ENCODE measurements at places on chromosomes 16 and 17.

- peak; percentile 100 for DNase-seq
Measured at GRCh38 chr17:44137891-44138709, 3.6 kb upstream of the HROB start.

GRCh38 chr17:47702391-47702995, 8.5 kb downstream of the TBKBP1 start:
- DNase-seq = no peak

GRCh38 chr16:11257131-11257938, 1.3 kb upstream of the SOCS1 start:
- peak; percentile 68 for DNase-seq

DNA sequence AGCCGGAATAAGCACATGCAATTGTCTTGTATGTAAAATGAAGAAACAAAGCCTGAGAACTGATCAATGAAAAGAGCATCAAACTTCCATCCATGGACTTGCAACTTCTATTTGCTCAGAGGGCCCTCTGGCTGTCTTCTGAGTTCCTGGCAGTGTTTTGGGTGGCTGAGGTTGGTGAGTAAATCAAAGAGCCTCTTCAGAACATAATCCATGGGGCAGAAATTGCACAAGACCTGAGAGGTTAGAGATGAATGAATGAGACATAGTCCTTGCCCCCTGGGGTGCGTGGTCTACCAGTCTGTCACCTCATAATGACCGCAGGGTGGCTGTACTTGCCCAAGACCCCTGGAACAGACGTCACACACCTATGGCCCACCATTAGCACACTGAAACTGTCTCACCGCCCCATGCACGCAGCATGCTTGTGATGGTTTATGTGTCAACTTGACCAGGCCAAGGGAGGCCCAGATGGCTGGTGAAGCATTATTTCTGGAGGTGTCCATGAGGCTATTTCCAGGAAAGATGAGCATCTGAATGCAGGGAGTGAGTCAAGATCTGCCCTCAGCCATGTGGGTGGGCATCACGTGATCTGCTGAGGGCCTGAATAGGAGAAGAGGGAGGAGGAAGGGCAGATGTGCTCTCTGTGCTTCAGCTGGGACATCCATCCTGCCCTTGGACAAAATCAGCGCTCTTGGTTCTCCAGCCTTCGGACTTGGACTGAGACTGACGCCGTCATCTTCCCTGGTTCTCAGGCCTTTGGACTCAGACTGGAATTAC, 8.3 kb downstream of the PIK3R6 start:
- peak; percentile 26 for DNase-seq

GRCh38 chr17:54947396-54947795, 21.1 kb downstream of the COX11 start:
- no peak for DNase-seq

DNA sequence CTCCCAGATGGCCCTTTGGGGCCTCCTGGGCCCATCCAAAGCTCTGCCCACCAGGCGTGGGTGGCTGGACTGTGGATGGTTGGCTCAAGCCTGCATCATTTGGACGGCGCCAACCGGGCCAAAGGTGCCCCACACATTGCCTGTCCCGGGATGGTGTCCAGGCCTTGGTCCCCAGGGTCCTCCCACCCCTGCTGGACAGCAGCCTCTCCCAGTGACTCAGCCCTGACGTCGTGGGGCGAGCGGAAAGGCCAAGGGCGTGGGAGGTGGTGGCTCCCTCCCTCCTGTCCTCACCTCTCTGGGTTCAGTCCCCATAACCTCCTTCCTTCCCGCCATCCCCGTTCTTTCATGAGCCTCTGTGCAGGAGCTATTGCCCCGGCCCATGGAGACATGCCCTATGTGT, 42.1 kb upstream of the DLX4 start:
- DNase-seq = no peak

DNA sequence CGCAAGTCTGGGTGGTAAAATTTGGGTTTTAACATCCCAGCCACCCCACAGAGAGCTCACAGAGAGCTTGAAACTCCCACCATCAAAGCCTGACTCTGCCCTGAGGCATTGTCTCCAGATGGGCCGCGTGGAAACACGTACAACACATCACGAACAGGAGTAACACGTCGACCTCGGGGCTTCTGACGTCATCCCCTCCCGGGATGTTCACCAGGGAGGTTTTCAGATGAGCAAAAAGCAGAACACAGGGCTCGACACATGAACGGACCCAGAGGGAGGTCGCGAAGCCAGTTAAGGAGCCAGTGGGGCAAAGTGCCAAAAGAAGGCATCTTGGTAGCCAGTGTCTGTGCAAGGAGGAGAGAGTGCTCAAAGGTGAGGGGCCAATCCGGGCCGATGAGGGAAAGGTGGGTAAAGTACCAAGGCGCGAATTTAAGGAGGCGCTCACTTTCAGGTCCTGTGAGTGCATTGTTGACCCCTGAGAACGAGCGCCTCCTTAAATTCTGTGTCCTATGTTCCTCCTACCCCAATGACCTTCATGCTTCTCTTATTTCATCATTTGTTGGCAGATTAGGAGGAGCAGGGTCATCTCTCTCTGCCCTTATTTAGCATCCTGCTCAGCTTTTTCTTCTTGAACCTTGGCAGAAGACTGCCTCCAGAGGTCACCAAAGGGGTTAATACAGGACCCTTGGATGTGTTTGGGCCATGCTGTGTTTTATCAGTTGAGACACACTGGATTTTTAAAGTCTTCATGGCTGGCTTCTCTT, 5.6 kb downstream of the RCVRN start:
- DNase-seq = no peak

DNA sequence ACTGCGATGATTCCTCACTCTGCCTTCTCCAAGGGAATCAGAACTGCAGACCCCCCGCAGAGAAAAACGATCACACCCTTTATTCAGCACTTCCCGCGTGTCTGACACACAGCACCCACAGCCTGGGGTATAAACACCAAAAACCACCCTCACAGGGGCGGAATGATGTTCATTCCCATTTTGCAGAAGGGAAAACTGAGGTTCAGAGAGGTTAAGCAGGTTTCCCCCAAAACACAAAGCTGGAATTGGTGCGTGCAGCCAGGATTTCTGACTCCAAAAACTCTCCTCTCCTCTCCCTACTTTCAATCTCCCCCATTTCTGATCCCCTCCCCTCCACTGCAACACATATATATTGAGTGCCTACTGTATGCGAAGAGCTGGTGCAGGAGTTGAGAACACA, 55.8 kb downstream of the XYLT1 start:
- no peak for DNase-seq

DNA sequence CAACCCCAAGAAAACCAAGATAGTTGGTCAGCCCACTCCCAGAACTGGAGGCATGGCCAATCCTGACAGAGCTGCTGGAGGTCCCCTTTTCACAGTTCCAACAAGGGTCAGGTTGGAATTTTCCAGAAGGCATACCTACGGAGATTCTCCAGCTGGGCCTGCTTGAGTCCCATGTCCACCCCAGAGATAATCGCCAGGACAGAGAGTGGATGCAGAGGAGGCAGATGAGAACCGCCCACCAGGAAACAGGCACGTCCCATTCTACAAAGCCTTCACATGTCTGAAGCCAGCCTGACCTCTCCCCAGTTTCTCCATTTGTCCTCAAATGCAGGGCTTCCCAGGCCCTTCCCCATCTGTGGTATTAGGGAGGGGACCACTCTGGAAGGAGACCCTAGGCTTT, 47.4 kb upstream of the SMURF2 start:
- DNase-seq = no peak

DNA sequence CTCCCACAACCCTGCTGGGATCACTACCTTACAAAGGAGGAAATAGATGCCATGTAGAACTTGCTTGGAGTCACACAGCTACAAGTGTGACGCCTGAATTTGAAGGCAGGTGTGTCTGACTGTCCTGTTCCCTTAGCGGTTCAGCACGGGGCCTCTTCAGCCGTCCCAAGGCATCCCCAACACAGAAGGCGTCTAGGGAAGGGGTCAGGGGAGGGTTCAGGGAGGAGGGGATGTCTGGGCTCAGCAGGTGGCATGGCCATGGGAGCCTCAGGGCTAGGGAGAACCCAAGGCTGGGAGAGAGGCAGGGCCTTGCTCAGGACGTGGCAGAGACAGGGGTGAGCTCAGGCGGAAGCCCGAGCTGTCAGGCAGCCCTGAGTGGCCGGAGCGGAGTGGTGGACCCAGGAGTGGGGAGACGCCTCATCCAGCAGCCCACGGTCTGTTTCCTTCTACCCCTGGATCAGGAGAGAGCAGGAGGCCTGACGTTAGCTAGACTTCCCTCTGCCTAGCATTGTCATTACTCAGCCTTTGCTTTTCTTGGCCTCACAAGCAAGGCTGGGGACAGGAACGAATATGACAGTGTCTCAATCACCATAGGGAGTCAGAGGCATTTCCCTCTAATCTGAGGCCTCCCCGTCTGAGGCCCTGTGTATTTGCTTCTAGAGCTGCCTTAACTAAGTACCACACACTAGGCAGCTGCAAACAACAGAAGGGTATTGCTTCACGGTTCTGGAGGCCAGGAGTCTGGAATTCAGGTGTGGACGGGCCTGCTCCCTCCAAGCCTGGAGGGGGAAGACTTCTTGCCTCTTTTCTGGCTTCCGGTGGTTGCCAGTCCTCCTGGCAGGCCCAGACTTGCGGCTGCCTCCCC, 31.3 kb upstream of the ANKRD40CL start:
- no peak for DNase-seq

GRCh38 chr17:80486692-80487091, 10.3 kb upstream of the NPTX1 start:
- no peak for DNase-seq

DNA sequence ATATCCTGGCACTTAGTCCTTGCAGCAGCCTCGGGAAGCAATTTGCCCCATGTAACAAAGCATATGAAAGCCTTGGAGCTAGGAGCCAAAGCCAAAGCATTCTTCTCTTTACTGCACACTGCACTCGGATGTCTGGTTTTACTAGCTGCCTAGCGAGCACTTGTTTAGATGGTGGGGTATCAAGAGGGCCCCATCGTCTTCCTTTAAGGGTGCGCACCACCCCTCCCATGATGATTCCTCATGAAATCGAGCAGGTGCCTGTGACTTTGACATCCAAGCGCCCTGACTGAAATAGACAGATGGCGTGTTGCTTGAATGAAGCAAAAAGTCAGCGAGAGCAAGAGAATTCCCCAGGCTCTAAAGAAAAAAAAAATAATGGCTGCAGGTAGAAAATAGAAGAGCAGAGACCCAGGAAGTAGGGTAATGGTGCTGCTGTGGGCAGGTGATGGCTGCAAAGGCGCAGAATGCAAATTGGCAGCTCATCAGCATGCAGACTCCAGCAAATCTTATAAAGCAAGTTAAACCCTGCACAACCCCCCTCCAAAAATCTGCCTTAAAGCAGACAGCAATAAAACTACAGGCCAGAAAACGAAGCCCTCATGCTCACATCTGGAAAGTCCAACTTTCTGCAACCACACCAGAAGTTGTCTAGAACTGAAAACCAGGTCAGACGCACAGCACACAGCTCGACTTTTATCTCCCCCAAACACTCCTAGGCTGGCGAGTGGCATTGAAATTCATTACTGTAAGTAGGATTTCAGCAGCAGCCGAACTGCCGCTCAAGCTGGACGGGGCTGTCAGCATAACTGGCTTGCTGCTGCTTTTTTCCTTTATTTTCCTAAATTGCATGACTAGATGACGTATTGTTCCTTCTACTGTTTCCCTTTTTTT, 384.3 kb downstream of the RBFOX1 start:
- no peak for DNase-seq

DNA sequence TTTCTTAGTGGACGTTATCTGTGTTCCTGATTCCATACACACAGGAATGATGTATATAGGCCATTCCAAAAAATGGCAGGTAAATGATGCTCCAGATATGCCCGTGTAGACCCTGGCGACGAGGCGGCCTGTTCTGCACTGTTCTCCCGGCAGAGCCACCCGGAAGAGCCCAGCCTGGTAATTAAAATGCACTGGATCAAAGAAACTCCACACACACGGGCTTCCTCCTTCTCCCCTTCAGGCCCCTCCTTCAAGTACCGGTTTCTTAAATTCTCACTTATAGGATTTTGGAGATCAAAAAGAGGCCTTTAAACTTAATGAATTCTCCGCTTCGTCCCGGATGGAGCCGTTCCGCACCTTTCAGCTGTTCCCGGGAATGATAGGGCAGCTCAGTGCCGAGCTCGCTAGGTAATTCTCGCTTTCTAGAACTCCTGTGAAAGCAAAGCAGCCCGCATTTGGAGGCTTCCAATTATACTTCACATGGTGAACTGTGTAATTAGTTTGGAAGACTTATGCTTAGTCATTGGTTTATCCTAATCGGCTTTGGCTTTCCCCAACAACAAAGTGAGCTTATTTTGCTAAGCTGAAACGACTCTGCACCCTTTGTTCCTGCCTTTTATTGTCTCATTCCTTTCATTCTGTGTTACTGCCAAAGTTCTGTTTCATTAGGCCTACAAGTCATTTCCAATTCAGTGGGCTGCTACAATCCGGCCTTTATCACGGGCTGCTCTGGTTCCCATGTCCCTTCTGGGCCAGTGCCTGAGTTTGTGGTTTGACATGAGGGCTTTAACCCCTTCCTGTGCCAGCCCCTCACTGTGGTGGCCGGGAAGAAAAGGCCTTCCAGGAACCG, 150.0 kb downstream of the MSI2 start:
- no peak for DNase-seq

GRCh38 chr16:65743558-65743957, 621.7 kb upstream of the CDH11 start:
- DNase-seq = no peak

DNA sequence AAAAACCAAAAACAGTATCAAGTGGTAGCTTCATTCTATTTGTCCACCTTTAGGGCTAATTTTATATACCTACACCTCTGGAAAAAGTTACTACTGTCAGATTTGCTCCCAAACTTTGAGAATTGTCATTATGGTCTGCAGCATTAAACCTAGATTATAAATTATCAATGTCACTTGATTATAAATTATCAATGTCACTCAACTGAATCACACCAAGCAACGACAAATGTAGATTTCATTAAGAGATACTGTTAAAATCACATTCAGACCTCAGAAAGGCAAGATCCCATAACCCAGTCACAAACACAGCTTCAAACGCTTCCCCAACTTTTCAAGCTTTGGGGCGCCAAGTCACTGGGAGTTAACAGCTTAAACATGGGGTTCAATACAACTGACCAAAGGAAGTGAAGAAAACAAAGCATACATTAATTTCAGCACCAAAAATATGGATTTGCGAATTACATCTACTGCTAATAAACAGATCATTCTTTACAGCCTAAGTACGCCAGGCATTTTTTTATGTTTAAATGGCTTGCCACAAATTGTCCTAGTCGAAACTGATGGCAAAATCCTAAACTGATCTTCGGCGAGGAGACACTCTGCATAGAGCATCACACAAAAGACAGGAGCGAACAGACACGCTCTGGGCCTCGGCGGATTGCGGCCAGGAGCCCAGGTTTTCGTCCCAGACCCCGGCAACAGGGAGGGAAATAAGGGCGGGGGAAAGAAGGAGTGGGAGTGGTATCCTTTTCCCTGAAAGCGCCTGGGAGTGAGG, 981 bp downstream of the GLG1 start:
- DNase-seq = no peak

GRCh38 chr17:10171581-10171981, 26.8 kb downstream of the GAS7 start:
- no peak for DNase-seq

- peak; percentile 56 for DNase-seq
Measured at GRCh38 chr17:31095236-31096105, 694 bp downstream of the NF1 start.

- no peak for DNase-seq
Measured at GRCh38 chr16:21963887-21964286, 10.7 kb downstream of the UQCRC2 start.
